K562 (cell line): ENCODE measurements at places on chromosomes 11 and 22. TPM values are rescaled to one million over a fixed set of nuclear protein-coding genes. Genes with fewer than 3 reads are reported as not detected.

- DNase-seq = no peak
Observed at GRCh38 chr11:112439614-112440013, 179.0 kb upstream of the PLET1 start.

GRCh38 chr22:46113910-46114517 is 36.3 kb upstream of the PPARA start:
- DNase-seq = no peak

The MPZL2 gene
- 0.09 and 0.29 TPM in 2 replicates for total RNA-seq

DNA sequence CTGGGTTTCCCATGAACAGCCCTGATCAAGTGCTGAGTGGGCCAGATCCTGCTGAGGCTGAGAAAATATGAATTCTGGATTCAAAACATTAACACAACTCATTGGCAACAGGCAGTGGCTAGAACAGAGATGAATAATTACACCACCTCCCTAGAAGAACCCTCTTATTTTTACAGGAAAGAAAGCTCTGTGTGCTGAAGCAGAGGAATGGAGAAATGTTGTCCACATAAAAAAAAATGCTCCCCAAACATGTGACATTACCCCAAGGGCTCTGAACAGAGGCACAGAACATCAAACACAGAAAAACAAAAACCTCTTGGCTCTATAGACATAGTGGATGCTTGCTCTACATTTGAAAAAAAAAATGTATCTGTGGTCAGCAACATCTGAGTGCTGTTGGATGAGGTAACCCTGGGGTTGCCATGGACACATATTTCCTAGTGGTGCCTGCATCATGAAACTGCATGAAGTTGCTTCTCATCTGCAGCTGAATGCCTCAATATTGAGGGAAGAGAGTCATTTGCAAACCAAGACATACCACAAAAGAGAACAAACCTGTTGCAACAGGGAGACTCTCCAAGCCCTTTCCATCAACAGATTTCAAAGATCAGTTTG is 98.8 kb downstream of the SNX19 start:
- DNase-seq = no peak

GRCh38 chr11:108565653-108566052 is 27.9 kb downstream of the EXPH5 start:
- no peak for DNase-seq

GRCh38 chr11:127631974-127632373 is 631.4 kb upstream of the KIRREL3 start:
- no peak for DNase-seq

GRCh38 chr11:20125927-20126326 is 34.3 kb downstream of the DBX1 start:
- no peak for DNase-seq

- no peak for DNase-seq
Observed at GRCh38 chr22:35637254-35637653, 11.0 kb upstream of the APOL6 start.

The PGR gene
- total RNA-seq = 2.4 and 2.7 TPM in 2 replicates

The CLDN5 gene
- 0.16 and 0.20 TPM in 2 replicates for total RNA-seq

DNA sequence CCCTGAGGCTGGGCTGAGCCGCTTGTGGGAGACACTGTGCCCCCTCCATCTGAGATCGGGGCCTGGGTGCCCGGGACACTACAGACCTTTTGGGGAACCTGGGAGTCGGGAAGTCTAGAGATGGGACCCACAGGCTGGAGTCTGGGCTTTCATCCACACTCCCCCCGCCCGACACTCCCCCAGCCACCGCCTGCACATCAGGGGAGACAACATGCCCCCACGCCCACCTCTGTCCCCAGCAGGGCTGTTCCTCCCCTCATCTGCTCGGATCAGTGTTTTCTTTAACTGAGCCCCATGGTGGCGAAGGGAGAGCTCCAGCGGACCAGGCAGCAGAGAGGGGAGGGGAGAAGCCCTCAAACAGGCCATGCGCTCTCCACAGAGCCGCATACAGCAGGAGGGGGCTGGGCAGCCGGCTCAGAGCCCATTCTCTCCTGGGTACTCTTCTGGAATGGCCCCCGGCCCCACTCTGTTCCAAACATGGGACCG is 174.7 kb downstream of the IGLL1 start:
- no peak for DNase-seq

The TPP1 gene
- 45.5 and 50.2 TPM in 2 replicates for total RNA-seq

DNA sequence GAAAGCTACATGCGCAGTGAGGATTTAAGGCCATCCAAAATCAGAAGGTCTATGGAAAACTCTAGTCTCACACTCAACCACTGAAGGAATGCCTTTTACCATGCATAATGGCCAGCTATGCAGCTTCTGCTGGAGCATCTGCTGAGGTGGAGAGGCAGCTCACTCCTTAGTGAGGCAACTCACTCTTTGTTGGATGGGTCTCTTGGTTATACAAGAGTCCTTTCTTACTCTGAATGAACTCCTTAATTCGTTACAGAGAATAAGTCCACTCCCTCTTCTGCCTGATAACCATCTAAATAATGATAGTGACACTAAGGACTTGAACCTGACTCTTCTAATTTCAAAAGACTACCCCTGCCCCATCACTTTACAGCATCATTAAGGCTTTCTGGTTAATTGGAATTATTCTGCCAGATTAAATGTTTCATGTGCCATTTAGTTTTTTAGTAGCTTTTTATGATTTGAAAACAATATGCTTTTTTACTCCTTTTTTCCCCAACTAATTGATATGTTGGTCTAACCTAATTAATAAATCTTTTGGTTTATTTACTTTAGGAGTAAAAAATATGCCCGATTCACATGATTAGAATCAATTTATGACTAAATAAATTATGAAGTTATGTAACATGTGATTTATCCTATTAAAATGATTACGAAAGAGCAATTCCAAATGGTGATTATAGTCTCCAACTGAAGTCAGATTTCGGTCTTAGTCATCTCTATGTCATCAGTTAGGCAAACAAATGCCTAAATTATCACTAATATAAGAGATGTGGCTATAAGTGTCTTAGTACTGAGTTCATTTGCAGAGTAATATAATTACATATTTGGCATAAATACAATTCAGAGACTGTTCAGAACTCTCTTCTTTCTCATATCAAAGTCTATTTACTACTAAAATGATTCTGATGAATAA is 286.7 kb upstream of the CCDC90B start:
- no peak for DNase-seq

GRCh38 chr11:94379613-94380012 is 21.6 kb downstream of the GPR83 start:
- DNase-seq = no peak

- DNase-seq = no peak
Observed at GRCh38 chr11:34417202-34417601, 21.5 kb upstream of the CAT start.

The DDTL gene
- total RNA-seq = not detected in 2 replicates

GRCh38 chr11:71236836-71237475 is 15.4 kb downstream of the SHANK2 start:
- no peak for DNase-seq

DNA sequence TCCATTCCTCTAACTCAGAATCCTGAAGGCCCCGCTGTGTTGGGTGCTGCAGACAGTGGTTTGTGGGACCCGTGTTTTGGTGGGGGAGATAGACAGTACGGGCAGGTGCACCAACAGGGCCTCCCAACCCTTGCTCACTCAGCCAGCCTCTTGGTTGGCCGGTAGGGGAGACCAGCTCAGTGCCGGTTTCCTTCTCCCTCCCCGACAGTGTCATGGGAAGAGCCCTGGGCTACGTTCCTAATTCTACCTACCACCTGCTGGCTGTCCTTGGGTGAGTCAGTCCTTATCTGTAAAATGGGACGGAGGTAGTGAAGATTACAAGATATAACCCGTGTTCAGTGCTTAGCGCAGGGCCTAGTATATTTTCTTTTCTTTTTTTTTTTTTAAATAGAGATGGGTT is 5.9 kb downstream of the TMEM134 start:
- peak; percentile 57 for DNase-seq

The MCAT gene
- total RNA-seq = 26.3 and 27.8 TPM in 2 replicates

GRCh38 chr22:20080445-20080775 is 369 bp downstream of the DGCR8 start:
- peak; percentile 98 for DNase-seq

GRCh38 chr11:61580271-61580888 is 496 bp downstream of the SYT7 start:
- DNase-seq = no peak

The SCGB2A2 gene
- not detected in 2 replicates for total RNA-seq
